ENCODE measurements at places on chromosomes 5 and 9. TPM values are rescaled to one million over a fixed set of nuclear protein-coding genes. Genes with fewer than 3 reads are reported as not detected.

Gene TERT
- total RNA-seq = not detected

GRCh38 chr9:134497283-134497860 is 144.2 kb upstream of the COL5A1 start:
- no peak for DNase-seq

- DNase-seq = no peak
These were observed 31.7 kb downstream of the DOCK2 start for GRCh38 chr5:169668732-169669131.

- DNase-seq = no peak
These were observed 69.7 kb downstream of the MACROH2A1 start for GRCh38 chr5:135329066-135329912.

GRCh38 chr5:57653636-57654290 is 171.2 kb upstream of the ACTBL2 start:
- peak; percentile 24 for DNase-seq

DNA sequence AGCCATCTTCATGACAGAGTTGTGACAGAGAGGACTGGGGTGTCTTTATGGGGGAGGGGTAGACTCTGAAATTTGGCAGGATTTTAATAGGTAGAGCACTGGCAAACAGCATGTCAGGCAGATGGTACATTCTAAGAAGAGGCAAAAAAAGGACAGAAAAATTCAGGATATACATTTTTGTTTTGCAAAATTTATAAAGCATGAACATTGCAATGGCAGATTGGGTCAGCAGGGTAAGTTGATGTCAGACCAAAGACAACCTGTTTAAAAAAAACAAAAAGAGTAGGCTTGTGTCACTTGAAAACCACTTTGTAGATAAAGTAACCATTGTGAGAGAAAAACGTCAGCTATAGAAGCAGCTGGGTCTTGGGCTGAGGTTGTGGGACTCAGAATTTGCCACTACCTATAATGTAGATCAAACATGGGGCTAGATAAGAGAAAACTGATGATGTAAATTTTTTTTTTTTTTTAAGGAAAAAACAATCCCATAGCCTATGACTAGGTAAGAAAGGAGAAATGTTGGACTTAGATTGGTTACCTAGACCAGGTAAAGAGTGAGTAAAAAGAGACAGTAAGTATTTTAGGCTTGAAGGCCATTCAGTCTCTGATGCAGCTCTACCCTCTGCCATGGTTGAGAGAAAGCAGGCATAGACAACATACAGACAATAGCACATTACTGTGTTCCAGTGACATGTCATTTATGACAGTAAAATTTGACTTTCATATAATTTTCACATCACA is 8.3 kb downstream of the CAMK4 start:
- no peak for DNase-seq
